ENCODE measurements at places on chromosomes 5 and 9.

DNA sequence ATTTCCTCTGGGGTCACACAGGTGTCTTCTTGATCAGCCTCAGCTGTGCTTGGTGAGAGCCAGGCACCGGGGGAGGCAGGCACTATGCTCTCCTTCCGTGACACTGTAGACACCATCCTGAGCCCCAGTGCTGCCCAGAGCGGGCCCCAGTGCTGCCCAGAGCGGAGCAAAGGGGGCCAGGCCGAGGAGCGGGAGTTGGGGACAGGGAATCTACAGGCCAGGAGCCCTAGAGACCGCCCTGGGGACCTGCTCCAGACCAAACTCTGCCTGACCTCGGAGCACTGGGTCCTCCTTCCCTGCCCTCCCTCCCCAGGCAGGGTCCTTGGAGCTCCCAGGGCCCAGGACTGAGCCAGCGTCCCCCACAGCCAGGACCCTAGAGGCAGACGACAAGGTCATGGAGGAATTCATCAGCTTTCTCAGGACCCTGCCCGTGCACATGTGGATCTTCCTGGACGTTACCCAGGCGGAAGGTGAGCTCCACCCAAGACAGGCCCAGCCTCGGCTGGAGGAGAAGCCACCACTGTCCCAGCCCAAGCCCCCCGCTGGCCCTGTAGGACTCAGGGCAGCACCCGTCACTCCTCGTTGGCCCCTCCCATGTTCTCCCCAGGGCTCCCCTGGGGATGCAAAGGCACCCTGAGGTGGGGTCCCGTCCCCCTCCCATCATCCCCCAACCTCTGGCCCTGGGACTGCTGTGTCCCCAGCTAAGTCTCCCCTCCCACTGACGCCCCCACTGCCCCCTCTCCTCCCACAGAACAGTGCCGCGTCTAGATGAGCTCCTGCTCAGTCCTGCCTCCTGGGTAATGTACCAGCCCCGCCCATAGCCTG is 30.2 kb downstream of the PAEP start:
- DNase-seq, result peak; percentile 55

- DNase-seq, result no peak
Observed at GRCh38 chr5:113124265-113124664, 147.7 kb downstream of the DCP2 start.

DNA sequence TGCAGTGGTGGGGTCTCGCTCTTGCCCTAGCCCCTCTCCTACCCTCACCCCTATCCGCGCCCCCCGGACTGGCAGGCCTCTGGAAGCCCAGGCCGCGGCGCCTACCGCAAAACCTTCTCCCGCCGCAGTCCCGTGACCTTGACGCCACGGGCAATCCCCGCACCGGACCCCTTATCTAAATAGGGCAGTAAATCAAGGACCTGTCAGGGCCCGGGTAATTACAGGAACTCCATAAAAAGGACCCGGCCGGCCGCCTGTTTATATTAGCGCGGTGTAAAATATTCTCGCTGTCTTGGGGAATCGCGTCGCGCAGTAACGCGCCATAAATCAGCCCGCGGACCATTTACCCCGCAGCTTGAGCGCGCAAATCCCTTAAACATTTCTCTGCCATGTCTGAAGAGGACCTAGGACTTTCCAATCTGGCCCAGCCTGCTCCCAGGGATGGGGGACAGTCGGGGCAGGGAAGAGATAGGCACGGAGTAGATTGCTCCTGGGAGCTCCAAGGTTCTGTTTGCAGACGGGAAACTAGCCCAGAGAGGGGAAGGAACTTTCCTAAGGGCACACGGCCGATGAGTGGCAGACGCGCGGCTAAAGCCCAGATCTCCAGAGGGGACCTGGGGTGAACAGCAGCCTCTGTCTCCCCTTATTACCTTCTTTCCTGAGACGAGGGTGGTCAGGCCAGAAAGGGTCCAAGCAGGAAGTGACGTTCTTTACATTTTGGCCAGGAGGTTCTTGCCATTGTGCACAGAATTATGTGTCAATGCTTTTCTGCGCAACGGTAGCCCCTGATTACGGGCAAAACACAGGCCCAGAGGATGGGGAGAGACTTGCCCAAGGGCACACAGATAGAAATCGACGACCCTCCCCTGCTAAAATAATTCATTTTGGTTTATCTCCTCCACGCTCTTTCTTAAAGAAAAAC is 4.8 kb upstream of the HAND1 start:
- DNase-seq, result no peak

DNA sequence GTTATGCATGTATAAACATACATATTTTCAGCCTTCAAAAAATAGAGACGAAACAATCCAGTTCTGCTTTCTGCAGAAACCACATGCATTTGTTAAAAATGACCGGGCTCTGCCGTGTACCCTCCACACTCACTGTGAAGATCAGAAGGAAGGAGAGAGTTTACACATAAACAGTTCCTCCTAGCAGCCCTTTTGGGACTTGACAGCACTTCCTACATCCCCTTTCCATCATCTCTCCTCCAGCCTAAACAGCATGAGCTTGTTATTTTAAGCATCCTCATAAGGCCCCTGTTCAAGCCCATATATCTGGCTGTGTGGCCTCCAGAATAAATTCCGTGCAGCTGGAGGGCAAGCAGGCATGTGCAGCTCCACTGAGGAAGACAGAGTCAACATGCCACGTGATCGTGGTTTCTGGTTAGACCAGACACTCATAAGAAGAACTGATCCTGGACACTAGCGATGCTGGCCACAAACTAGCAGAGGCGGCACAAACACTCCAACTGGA is 42.2 kb downstream of the NIPAL4 start:
- DNase-seq, result peak; percentile 27

DNA sequence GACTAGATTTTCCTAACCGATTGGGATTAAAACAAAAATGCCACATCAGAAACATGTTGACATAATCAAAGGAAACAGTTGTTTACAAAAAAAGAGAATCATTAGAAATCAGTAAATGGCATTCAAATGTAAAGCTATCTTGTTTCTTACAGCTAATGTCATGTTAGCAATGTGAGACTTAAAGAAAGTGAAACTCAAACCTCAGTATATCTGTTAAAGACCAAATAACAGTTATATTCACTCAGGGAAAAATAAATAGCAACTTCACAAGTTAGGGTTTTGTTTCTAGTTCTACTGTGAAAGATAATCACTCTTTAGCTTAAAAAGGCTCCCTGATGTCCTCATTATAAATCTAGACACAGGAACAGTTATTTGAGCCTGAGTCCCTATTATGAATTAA is 189.3 kb upstream of the EFNA5 start:
- DNase-seq, result no peak

GRCh38 chr9:137150617-137151457 is 11.9 kb downstream of the GRIN1 start:
- no peak for DNase-seq

DNA sequence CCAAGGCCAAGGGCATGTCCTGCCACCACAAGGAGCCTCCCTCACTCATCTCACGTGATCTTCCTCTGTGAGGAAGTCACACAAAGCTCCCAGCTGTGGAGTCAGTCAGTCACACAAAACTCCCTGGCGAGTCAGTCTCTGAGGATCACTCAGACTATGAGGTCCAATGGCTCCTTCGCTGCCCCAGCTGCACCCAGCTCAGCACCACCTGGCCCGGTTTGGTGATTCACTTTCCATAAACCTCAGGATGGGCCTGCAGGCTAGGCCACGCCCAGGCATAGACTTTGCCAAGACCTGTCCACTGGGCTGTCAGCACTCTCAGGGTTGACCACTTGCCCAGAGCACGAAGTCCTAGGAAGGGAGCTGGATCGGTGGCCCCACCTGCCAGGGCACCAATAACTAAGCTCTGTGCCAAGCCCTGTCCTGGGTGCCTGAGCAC is 233.8 kb downstream of the HSPA4 start:
- DNase-seq, result peak; percentile 94

GRCh38 chr9:98834386-98834785 is 26.9 kb downstream of the GALNT12 start:
- DNase-seq, result no peak

DNA sequence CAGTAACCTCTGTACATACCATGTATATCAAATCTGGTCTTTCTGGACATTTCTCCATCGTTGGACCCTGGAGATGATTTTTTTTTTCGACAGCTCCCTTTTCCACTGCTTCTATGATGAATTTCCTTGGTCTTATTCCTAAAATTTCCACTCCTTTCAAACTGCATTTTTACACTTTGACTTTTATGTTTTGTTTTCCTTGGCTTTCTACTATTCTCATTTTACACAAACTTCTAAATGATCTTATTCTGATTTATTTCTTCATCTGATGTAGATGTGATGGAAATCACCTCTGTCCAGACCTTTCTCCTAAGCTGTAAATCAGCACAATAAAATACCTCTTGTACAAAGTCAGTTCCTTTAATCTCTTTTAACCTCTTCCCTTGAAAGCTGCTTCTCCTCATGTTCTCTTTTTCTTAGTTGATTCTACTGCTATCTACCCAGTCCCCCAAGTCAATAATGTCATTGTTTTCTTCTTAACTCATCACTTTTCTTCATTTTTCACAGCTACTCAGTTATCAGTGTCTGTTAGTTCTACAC is 48.7 kb upstream of the TUSC1 start:
- DNase-seq, result no peak

DNA sequence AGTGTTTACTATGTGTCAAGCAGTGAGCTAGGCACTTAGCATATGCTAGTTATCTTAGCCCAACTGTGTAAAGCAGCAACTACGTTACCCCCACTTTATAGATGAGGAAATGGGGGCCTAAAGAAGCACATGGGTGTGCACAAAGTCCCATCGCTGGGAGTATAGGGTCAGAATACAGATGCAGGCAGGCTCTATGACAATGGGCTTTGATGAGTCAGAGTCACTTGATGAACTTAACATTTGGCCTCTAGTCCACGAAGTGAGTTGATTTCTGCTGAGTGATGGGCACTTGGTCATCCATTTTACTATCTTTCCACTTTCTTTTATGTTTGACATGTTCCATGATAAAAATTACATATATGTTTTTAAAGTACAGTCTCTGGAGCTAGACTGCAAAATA is 204.3 kb downstream of the TRIM32 start:
- no peak for DNase-seq

- DNase-seq, result no peak
Observed at GRCh38 chr9:120740132-120740531, 25.9 kb upstream of the MEGF9 start.

- DNase-seq, result no peak
Observed at GRCh38 chr5:158869092-158869491, 230.6 kb downstream of the EBF1 start.

GRCh38 chr9:127267793-127268525 is 3.4 kb downstream of the GARNL3 start:
- DNase-seq, result no peak

- no peak for DNase-seq
Observed at GRCh38 chr9:120755044-120755443, 38.2 kb downstream of the FBXW2 start.

- no peak for DNase-seq
Observed at GRCh38 chr5:173456751-173457171, 128.5 kb upstream of the STC2 start.

Data from RWPE2 (cell line).